Right forelimb (tissue), 1 donor: ENCODE measurements at places on chromosomes 16 and 17.

- no peak for DNase-seq
Measured at GRCh38 chr17:41464682-41465081, 2.5 kb downstream of the KRT32 start.

DNA sequence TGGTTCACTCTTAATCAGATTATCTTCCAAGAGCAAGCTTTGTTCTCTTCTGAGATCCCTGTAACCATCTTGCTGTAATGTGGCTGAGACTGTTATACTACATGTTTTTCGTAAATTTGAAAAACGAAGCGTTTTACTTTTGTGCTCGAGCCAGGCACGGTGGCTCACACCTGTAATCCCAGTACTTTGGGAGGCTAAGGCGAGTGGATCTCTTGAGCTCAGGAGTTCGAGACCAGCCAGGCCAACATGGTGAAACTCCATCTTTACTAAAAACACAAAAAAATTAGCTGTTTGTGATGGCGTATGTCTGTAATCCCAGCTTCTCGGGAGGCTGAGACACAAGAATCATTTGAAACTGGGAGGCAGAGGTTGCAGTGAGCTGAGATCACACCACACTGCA, 7.8 kb downstream of the CUEDC1 start:
- DNase-seq: no peak

- peak; percentile 45 for DNase-seq
Measured at GRCh38 chr17:61635913-61636432, 45.0 kb upstream of the NACA2 start.

- DNase-seq: no peak
Measured at GRCh38 chr16:129075-129474, 9.4 kb downstream of the NPRL3 start.

GRCh38 chr16:88308441-88309173, 74.2 kb upstream of the ZNF469 start:
- no peak for DNase-seq
